ENCODE measurements at places on chromosomes 12 and 14. TPM values are rescaled to one million over a fixed set of nuclear protein-coding genes. Genes with fewer than 3 reads are reported as not detected.

DNA sequence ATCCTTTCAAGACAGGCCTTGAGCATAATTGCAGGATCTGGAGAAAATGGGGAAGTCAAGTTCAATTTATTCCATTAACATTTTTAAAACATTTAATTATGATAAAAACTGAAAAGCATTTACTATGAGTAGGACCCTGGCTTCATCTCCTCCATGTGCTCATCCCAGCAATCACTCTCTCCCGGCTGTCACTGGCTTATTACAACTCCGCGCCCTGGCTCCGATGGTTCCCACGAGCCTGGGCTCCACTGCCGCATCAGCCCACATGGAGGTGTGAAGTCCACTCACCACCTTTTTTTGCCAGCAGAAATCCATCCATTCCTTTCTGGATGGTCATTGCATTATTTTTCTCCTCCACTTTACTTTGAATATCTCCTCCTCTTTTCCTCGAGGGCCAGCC lies 194.4 kb downstream of the EMP1 start:
- H3K27ac ChIP-seq, result no peak overlapping the region
- peaks cover 5% of the 10 kb centered on the region for H3K4me1 ChIP-seq
- no peak for DNase-seq
- H3K36me3 ChIP-seq, result no peaks in the 10 kb centered on the region
- H3K4me3 ChIP-seq, result no peak overlapping the region
- H3K27me3 ChIP-seq, result no peaks in the 10 kb centered on the region

- no peak for DNase-seq
- H3K4me3 ChIP-seq, result no peak overlapping the region
- H3K4me1 ChIP-seq, result no peaks in the 10 kb centered on the region
- no peaks in the 10 kb centered on the region for H3K27me3 ChIP-seq
- H3K36me3 ChIP-seq, result peaks cover 7% of the 10 kb centered on the region
- no peak overlapping the region for H3K27ac ChIP-seq
Observed at GRCh38 chr12:48777501-48778400, 11.1 kb downstream of the ADCY6 start.

DNA sequence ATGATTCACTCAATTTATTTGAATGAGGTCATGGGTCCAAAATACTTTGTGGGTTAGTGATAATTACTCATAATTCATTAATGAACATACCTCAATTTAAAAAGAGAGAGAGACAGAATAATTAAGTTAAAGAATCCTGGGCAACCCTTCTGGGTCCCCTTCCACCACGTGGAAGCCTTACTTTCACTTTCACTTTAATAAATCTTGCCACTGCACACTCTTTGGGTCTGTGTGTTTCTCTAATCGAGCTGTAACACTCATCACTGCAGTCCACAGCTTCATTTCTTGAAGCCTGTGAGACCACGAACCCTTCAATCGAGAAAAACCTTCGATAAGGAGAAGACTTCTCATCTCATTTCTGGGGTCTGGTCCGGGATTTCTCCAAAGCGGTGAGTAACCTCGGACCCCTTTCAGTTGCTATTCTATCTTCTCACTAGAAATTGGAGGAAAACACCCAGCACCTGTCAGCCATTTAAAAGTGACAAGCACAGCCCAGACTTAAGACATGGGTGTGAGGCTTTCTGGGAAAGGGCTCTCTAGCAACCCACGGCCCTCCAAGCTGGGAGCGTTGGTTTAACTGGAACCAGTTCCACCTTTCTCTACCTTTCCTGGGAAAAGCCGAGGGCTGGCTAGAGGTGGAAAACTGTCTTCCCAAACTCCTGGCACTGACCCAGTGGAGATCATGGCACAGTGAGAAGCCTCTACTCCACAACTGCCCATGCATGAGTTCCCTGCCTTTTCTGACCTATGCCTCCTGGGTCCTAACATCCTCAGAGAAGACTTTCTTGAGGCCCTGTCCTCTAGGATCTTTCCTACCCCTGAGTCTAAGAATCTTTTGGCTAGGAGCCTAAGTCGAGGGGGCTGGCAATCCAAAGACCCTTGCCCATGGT lies 148.8 kb upstream of the ATF7IP start:
- H3K36me3 ChIP-seq, result no peaks in the 10 kb centered on the region
- H3K4me3 ChIP-seq, result no peak overlapping the region
- no peaks in the 10 kb centered on the region for H3K27me3 ChIP-seq
- no peak overlapping the region for H3K27ac ChIP-seq
- H3K4me1 ChIP-seq, result peaks cover 7% of the 10 kb centered on the region
- DNase-seq, result no peak

DNA sequence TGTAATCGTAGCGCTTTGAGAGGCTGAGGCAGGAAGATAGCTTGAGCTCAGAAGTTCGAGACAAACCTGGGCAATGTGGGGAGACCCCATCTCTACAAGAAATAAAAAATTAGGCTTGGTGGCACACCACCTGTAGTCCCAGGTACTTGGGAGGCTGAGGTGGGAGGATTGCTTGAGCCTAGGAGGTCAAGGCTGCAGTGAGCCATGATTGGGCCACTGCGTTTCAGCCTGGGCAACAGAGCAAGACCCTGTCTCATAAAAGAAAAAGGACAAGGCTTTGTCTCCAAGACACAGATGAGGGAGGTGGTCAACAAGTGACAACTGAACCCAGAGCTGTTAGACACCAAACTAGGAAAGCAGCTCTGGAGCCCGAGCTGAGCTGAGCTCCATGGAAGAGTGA lies 14.5 kb upstream of the TAMALIN start:
- H3K4me1 ChIP-seq, result no peaks in the 10 kb centered on the region
- H3K4me3 ChIP-seq, result no peak overlapping the region
- H3K27me3 ChIP-seq, result no peaks in the 10 kb centered on the region
- peaks cover 3% of the 10 kb centered on the region for H3K36me3 ChIP-seq

DNA sequence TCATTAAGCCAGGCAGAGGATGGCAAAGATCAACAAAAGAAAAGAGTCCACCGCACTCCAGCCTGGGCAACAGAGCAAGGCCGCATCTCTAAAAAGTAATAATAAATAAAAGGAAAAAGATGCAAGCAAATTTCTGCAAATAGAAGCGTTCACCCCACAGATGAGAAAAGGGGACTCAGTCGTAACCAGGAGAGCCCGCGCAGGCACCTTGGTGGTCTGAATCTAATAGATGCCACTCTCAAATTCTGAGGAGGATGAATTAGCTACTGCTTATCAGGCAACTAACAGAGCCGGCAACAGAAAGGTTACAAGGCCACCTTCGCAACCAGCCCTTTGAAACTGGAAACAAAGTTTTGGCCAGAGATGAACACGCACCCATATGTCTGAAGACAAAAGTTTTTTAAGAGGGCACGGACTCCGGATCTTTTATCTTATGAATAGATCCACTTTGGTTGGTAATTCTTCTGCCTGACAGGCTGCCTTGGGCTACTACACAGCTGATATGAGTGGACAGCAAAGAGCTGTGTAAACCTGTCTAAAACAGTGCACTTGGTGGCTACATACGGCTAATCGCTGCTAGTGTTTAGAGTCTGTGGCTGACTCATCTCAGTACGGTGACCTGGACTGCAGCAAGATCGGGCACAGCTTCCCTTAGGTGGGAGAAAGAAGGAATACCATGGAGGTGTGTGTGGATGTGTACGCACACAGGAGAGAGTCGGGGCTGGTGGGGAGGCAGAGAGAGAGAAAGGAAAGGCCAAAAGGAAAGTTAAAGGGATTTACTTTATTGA lies 32.9 kb upstream of the TTC7B start:
- H3K4me3 ChIP-seq, result no peak overlapping the region
- H3K27ac ChIP-seq, result no peak overlapping the region
- H3K36me3 ChIP-seq, result no peaks in the 10 kb centered on the region

The MANSC4 gene
- not detected for total RNA-seq

The ARG2 gene
- 1.3 TPM for total RNA-seq

The KLHL33 gene
- total RNA-seq, result 0.29 TPM

The RDH12 gene
- total RNA-seq, result 1.0 TPM

The ZC3H10 gene
- total RNA-seq, result 4.1 TPM

Data from pancreas (tissue), 10 donors.